Vagina (tissue), 2 donors: ENCODE measurements at places on chromosomes 12 and 14. TPM values are rescaled to one million over a fixed set of nuclear protein-coding genes. Genes with fewer than 3 reads are reported as not detected.

The NGB gene
- total RNA-seq, result 1.7 TPM

- no peaks in the 10 kb centered on the region for H3K36me3 ChIP-seq
- no peak overlapping the region for H3K27ac ChIP-seq
- H3K27me3 ChIP-seq, result no peaks in the 10 kb centered on the region
- H3K4me3 ChIP-seq, result no peak overlapping the region
- no peak for DNase-seq
Measured at GRCh38 chr12:92739113-92739512, 36.3 kb downstream of the PLEKHG7 start.

DNA sequence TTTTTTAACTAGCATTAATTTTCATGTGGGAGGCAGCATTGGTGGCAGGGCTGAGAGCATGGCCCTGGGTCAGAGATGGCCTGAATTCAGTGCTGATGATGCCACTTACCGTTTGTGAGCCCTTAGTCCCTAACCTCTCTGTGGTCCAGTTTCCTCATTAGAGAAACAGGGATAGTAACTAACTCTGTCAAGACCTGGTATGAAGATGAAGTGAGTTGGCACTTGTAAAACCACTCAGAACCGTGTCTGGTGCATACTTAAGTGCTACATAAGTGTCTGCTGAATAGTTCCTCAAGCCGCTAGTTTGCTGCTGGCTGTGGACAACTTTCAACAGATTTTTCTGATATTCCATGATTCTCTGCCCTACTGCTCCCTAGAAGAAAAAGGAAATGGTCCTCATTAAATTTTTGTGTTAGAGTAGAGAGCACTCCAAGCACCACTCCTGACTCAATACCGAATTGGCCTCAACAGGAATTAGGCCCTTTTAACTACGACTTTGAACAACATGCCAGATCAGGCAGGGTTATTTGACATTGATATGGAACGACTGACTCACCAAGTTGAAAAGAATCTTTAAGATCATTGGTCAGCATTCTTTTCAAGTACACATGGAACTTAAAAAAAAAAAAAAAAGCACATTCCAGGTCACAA lies 250.2 kb downstream of the ANO2 start:
- no peak for DNase-seq
- H3K36me3 ChIP-seq, result no peaks in the 10 kb centered on the region
- no peak overlapping the region for H3K4me3 ChIP-seq
- no peaks in the 10 kb centered on the region for H3K27me3 ChIP-seq
- peaks cover 7% of the 10 kb centered on the region for H3K4me1 ChIP-seq

- H3K27ac ChIP-seq, result peak overlapping the region; percentile 98
- no peaks in the 10 kb centered on the region for H3K27me3 ChIP-seq
- H3K4me3 ChIP-seq, result peak overlapping the region; percentile 99
- no peaks in the 10 kb centered on the region for H3K36me3 ChIP-seq
- H3K4me1 ChIP-seq, result peaks cover 74% of the 10 kb centered on the region
Measured at GRCh38 chr12:124565656-124566160, 1.7 kb downstream of the NCOR2 start.

- H3K4me1 ChIP-seq, result no peaks in the 10 kb centered on the region
- no peak overlapping the region for H3K27ac ChIP-seq
- no peak overlapping the region for H3K4me3 ChIP-seq
- no peaks in the 10 kb centered on the region for H3K27me3 ChIP-seq
- no peak for DNase-seq
Measured at GRCh38 chr12:117547209-117547608, 185.8 kb upstream of the NOS1 start.

GRCh38 chr14:23548351-23549318 lies 2.9 kb downstream of the ZFHX2 start:
- no peak overlapping the region for H3K4me3 ChIP-seq
- no peak for DNase-seq
- peaks cover 9% of the 10 kb centered on the region for H3K4me1 ChIP-seq
